ENCODE measurements at places on chromosomes 2 and 18.

GRCh38 chr2:186431306-186431705 is 54.8 kb upstream of the ZC3H15 start:
- no peak for DNase-seq

GRCh38 chr2:216504376-216504762 is 5.7 kb downstream of the RPL37A start:
- no peak for DNase-seq

DNA sequence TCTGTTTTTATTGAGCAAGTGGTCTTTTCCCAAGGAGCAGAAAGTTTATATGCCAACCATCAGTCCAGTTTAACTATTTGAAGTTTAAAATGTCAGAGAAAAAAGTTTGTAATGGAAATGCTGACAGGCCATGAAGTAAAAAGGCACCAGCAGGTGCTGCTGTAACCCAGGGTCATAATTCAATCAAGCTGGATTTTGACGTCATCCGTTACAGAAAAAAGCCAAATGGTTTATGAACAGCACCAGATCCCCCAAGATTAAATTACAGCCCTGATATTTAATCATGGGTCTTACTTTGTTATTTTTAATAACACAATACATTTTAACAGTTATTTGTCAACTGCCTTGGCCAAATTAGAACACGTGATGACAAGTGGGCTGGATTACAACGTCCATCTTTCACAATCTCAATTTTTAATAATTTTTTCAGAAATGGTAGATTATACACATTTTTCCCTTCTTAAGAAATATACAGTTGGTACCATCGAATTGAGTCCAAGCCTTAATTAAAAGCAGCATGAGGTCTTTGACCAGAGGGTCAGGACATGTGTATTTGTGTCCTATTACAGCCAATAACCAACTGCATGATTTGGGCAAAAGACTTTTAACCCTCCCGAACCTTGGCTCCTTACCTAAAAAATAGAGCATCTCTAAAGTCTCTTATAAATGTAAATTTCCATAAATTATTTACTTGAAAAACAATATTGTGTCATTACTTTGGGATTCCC is 10.0 kb downstream of the TCF4 start:
- no peak for DNase-seq

GRCh38 chr2:218557941-218558340 is 10.2 kb downstream of the USP37 start:
- DNase-seq: peak; percentile 68

DNA sequence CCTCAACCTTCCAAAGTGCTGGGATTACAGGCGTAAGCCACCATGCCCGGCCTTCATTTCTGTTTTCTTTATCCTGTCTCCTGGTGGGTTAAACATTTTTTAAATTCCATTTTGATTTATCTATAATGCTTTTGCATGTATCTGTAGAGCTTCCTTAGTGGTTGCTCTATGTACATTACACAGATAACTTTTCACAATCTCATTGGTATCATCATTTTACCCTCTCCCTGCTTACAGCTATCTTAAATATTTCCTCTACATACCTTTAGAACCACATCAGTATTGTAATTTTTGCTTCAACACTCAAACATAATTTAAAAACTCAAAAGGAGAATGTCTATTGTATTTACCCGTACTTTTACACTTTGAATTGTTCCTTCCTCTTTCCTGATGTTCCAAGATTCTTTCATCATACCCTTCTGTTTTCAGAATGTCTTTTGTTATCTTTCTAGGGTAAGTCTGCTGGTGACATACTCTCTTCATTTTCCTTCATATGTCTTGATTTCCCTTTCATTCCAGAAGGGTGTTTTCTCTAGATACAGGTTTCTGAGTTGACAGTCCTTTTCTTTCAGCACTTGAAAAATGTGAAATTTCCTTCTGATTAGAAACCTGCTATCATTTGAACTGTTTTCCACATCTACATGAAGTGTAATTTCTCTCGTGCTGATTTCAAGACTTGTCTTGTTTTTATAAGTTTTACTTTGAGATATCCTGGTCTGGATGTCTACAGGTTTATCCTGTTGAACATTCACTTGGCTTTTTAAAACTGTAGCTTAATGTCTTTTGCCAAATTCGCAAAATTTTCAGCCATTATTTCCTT is 21.9 kb downstream of the PPP3R1 start:
- DNase-seq: peak; percentile 28

- DNase-seq: no peak
Measured at GRCh38 chr2:200320991-200321390, 14.5 kb downstream of the SPATS2L start.

DNA sequence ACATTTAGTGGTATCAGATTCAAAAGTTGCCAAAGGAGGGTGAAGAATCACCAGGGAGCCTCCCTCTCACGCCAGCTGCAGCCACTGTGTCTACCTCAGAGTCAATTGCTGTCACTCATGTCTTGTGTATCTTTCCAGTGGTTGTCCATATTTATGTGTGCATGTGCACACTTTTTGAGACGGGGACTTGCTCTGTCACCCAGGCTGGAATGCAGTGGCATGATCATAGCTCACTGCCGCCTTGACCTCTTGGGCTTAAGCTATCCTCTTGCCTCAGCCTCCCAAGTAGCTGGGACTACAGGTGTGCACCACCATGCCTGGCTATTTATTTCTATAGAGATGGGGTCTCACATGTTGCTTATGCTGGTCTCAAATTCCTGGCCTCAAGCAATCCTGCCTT is 4.0 kb downstream of the MOCOS start:
- DNase-seq: no peak

GRCh38 chr18:74268933-74269620 is 22.7 kb downstream of the CYB5A start:
- no peak for DNase-seq

DNA sequence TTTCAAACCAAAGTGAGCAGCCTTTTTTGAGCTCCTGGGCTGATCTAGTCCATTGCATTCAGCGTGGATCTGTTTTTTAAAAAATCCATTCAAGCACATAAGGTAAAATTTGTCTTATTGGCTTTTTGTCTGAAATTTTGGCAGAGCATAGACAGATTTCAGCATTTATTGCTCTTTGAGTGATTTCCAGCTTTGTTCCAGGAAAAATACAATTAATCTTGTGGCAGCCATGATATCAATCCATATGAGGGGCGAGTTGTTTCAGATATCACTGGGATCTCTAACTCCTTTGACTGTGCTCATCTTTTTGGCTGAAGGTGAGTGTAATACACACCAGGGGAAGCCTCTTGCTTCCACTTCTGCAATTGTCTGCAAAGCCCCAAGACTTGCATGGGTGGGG is 523.9 kb downstream of the SLC4A3 start:
- no peak for DNase-seq

DNA sequence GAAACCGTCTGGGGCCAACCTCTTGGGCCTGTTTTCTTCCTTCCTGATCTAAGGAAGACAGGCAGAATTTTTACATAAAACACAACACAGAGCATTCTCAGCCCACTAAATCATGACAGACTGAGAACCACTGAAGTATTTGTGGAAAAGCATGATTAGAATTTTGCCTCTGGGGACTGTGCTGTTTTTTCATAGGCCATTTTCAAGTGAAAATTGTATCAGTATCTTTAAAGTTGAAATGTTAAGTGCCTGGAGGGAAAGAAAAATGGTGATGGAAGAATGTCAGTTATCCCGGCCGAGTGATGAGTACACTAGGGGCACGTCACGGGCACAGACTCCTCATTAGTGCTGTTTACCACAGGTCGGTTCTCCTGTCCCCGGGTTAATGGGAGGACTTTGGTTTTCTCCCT is 36.9 kb downstream of the EHD3 start:
- no peak for DNase-seq

DNA sequence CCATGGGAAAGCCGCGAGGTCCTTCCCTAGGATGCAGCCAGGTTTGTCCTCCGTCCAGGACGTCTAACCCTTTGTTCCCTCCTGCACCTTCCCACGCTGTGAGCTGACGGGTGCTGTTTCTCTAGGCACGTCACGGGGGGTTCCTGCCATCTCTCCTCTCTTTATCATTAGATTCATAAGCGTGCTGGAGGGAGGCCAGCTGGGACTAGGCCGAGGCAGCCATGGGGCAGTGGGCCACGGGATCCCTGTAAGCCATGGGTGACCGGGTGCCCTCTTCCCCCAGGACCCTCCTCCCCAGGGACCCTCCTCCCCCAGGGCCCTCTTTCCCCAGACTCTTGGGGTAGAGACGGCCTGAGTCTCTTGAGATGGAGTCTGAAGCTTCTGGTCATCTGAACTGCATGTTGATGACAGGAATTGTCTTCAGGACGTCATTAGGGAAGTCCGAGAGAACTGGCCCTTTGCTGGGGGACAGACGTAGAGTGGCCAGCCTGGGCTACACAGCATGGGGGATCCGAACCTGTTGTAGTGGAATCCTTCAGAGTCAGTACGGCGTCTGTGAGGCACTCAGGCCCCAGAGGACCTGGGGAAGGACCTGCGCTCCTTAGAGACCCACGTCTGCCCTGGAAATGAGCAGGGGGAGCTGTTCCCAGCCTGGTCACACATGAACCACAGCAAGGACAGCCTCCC is 108.1 kb downstream of the TPO start:
- DNase-seq: no peak

DNA sequence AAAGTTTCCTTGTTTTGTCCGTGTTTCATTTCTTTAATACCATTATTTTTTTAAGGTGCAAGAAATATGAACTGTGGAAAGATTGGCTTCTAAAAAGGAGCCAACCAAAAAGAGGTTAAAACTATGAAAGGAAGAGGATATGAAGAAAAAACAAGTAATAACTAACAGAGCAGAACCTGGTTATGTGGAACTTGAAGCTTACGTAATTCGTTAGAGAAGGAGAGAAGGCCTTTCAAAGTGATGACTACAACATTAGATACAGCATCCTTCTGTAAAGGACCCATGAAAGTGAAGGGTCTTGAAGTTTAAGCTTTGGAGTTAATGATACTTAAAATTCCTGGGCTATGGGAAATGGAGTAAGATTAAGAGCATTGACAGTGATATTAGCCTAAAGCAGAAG is 84.5 kb downstream of the ANKRD12 start:
- DNase-seq: no peak

DNA sequence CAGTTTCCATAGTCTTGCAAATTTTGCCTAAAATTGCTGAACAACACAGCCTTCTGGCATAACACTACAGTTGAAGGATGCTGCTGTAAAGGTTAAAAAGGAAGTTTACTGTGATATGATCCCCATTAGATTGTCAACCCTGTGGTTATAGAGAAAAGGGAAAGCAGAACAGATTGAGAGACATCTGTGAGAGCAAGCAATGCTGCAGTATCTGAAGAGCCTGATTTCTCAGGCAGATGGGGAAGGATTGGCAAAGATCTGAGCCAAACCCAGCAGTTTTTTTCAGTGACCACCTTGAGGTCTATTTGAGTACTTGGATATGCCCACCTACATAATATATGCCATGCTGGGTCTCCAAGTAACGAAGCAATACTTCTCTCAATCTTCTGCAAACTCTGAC is 8.5 kb upstream of the ST8SIA3 start:
- DNase-seq: peak; percentile 8

- DNase-seq: no peak
Measured at GRCh38 chr2:47062681-47063537, 92.2 kb downstream of the STPG4 start.

DNA sequence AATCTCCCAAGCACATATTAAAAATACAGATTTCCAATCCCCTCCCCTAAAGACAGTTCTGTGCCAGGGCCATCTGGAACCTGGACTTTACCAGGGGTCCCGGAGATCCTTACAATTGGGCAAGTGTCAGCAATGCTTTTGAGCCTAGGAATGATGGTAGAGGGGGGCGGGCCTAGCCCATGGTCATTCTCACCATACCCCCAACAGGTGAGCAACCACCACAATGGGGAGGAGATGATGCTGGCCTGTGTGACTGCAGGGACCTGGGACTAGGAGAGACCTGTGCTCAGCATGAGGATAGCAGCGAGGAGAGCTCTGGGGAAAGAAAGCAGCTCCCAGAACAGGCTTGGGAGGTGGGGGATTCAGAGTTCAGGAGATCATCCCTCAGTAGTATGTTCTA is 13.9 kb upstream of the ASAP2 start:
- no peak for DNase-seq

GRCh38 chr18:31942291-31942998 is 483 bp downstream of the TRAPPC8 start:
- peak; percentile 60 for DNase-seq

- no peak for DNase-seq
Measured at GRCh38 chr2:236968880-236969534, 116.7 kb upstream of the COPS8 start.

- DNase-seq: no peak
Measured at GRCh38 chr2:55962915-55963314, 39.3 kb upstream of the EFEMP1 start.

DNA sequence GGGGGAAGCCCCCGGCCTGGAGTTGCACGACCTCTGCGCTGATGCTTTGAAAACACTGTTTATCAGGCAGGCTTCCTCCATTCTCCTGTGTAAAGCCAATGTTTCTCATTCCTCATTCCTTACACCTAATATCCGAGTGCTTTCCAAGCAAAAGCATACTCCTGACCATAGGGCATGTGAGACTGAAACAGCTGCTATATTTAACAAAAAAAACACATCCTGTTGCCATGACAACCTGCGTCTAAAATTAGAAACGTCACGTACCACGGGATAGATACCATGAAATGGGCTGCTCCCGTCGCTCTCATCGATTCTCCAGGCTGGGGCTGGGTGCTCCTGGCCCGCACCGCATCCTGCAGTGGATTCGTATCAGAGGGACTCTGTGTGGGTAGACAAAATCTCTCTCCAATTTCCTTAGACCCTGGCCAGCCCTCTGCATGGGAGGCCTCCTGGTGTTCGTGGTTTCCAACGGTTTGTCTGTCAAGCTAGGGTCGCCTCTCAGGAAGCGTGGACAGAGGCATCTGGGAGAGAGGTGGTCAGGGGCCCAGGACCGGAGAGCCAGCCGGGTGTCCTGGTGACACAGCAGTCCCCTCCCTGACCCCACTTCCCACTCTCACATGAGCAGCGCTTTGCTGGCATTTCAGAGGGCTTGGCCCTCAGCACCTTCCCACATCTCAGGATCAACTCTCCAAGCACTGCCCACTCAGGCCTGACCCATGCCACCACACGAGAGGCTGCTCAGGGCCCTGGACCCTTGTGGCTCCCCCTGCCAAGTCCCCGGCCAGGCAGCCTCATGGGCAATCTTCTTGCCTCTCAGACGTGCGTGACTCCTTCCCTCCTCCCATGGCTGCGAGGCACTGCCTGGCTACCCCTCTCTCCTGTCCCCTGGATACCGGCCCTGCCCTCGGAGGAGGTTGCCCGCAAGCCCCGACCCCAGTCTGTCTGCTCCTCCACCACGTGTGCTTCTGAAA is 268.1 kb downstream of the NDUFA10 start:
- DNase-seq: peak; percentile 33

GRCh38 chr18:48292229-48292628 is 117.0 kb downstream of the ZBTB7C start:
- peak; percentile 75 for DNase-seq
